Stimulated activated CD4-positive, alpha-beta T cell treated with anti-CD3 and anti-CD28 coated beads, Interleukin-4, amount 100 ng/mL, for 1 hour (primary cell): ENCODE measurements at places on chromosomes 4 and X.

GRCh38 chrX:148902581-148902980 is 402.2 kb downstream of the AFF2 start:
- no peak for DNase-seq

DNA sequence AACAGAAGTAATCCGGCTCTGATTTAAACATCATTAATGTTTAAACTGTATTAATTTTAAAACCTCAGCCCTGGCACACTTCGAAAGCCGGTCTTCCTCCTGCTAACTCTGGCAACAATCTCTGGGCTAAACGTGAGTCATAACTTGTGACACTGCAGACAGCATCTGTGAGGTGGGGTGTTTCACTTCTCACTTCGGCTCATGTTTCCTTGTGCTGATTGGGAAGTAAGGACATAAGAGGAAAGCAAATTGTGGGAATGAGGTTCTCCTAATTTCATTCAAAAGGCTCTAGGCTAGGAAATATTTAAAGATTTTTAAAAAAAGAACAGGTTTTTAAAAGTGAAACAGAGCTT is 139.9 kb upstream of the USP9X start:
- DNase-seq: no peak

DNA sequence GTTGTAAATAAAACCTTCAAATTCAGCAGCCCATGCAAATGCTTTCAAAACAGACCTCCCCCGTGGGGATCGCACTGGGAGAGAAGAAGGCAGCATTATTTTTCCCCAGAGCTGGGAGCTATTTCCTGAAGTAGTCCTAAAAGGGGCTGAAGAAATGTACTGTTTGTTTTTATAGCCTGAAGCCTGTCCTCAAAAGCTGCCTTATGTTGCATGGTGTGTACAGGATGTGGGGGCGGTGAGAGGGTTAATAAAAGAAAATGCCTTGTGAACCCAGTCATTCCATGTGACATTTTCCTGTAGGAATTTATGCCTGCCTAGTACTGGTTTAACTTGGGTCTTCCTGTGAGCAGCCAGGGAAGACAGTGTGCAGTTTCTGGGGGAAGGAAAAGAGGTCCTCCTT is 144.1 kb downstream of the SOWAHB start:
- no peak for DNase-seq

GRCh38 chr4:41452484-41453225 is 85.3 kb upstream of the LIMCH1 start:
- no peak for DNase-seq

GRCh38 chr4:68489338-68489737 is 42.1 kb downstream of the TMPRSS11E start:
- no peak for DNase-seq

DNA sequence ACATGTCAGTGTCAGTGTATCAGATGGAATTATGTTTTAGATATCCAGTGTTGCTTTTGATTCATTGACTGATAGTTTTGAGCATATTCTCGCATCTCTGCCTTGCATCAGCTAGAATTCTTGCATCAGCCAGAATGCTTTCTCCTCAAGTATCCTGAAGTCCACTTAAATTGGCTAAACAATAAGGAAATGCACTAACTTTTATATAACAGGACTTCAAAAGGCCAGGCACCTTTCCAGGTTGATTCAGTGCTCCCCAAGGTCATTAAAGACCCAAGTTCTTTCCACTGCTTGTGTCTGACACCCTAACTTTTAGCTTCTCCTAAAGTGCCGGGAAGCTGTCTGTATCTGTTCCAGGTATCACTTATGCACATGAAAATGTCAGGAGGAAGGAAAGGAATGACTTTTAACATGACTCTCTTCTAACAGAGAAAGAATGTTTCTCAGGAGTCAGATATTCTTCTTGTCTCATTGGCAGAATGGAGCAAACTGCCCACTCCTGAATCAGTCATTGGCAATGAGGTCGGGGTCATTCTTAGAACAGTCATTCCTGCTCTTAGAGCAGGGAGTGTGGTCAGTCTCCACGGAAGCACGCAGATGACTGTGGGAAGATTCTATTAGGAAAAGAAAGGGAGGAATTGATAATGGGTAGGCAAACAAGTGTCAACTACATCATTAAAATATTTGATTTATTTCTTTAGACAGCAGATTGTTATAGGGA is 92.9 kb upstream of the TLL1 start:
- DNase-seq: no peak

DNA sequence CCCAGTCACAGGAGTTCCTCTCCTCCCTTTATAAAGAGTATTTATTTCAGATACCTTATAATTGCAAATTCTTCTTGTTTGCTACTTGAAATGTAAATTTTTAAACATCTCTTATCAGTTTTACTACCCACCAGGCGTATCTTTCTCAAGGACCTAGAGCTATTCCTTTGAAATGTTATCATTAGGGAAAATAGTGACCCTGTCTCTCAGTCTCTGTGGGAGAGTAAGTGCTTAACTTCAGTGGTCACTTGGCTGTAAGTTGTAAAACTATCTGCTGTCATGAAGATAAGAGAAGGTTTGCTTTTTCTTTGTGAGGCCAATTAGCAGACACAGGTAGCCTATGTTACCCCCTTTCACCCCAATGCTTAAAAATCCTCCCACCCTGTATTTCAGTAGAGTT is 241.6 kb downstream of the TACR3 start:
- DNase-seq: no peak

- no peak for DNase-seq
Measured at GRCh38 chr4:176360446-176360845, 40.7 kb downstream of the SPCS3 start.

GRCh38 chr4:40829586-40829985 is 79.8 kb downstream of the NSUN7 start:
- no peak for DNase-seq

DNA sequence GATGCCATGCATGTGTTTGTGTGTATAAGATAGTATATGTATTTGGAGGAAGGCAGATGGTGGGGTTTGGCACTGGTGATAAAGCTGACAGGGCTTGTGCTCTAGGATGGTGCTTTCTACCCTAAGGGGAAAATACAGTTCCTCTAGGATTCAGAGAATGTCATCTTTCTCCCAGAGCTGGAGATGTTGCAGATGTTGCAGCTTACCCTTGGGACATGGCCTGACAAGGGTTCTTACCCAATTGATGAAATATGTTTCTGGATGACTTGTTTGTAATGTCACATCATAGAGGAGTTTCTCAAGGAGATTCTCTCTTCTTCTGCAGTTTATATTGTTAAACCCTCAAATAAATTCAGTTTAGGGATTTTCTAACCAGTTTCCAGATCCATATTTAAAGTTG is 52.5 kb upstream of the PITX2 start:
- DNase-seq: no peak

DNA sequence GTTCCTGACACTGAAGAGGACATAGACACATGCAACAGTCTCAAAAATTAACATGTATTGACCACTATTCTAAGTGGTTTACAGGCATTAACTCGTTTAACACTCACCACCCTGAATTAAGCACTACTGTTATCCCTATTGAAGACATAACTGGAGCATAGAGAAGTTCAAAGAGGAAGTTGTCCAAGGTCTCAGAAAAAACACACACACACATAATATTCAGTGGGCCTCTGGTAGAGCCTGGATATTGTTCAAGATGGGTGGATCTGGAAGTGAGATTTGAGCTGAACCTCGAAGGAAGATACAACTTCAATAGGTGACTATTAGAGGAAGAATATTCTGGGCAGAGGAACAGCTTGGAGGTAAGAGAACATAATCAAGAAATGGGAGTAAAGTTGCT is 334.9 kb downstream of the HNRNPD start:
- no peak for DNase-seq

GRCh38 chr4:86106475-86106874 is 253.4 kb downstream of the MAPK10 start:
- DNase-seq: no peak

DNA sequence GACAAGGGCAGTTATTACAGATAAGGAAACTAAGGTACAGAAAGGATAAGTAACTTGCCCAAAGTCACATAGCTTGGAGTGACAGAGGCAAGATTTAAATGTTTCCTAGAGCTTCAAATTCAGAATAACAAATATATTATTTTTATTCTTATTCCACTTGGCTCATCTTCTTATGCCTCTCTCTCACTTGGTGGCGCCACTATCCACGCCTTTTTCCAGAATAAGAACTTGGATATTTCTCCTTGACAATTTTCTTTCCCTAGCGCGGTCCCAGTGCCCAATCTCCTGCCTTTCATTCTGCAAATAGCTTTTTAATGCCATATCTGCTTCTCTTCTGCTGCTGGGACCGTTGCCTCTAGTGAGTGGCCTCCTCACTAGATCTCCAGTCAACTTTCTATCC is 78.5 kb downstream of the MSN start:
- DNase-seq: no peak

DNA sequence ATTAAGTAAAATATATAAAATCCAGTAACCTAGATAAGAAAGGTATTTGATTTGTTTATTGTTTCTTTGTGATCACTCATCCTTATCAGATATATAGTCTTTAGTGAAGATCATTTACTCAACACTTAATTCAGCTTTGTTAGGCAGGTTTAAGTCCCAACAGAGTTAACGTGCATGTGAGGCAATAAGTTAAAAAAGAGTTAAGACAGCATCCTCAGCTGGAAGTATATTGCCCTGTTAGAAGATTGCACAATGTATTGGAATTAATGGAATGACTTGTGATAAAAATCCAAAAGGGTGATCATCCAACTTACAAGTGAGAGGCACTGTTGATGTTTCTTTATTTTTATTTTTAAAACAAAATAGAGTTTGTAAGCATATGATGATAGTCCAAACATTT is 1162.1 kb downstream of the RAPGEF2 start:
- no peak for DNase-seq

DNA sequence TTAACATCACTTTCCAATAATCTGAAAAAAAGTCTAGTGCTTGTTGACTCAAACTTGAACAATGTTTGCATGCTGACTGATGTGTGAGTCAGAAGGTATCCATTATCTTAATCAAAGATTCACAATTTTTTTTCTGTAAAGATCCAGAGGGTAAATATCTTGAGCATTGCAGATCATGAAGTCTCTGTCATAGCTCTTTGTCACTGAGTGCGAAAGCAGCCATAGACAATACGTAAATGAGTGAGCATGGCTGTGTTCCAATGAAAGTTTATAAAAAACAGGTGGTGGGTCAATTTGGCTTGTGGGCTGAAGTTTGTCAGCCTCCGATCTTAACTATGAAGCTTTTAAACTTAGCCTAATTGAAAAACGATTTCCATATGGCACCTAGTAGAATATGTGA is 37.7 kb downstream of the NHS start:
- DNase-seq: no peak

- no peak for DNase-seq
Measured at GRCh38 chr4:94171616-94172015, 36.0 kb upstream of the SMARCAD1 start.

DNA sequence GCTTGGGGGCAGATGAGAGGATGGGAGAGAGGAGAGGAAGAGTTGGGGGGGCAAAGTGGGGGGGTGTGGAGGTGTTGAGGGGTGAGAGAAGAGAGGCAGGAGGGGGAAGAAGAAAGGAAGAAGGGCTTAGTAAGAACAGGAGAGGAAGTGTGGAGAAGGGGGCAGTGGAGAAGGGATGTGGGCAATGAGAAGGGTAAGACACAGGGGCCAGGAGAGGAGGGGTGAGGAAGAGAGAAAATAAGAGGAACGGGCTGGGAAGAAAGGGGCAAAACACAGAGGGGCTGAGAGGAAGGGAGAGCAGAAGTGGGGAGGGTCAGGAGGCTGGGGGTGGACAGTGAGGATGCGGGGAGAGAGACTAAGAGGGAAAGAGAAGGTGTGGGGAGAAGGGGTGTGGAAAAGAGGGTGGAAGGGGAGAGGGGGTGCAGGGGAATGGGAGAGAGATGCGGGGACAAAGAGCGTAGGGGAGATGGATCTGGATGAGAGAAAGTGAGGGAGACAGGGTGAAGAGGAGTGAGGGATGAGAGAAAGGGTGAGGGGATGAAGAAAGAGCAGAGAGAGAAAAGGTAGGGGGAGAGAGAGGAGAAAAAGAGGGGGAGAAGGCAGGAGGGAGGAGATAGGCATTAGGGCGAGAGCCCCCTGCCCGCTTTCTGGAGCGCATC is 12.9 kb downstream of the SH3KBP1 start:
- DNase-seq: no peak

GRCh38 chr4:100649417-100649816 is 131.6 kb upstream of the EMCN start:
- DNase-seq: no peak

GRCh38 chr4:150681063-150681462 is 99.1 kb downstream of the MAB21L2 start:
- DNase-seq: no peak

- no peak for DNase-seq
Measured at GRCh38 chr4:111602848-111603247, 542.4 kb upstream of the FAM241A start.

DNA sequence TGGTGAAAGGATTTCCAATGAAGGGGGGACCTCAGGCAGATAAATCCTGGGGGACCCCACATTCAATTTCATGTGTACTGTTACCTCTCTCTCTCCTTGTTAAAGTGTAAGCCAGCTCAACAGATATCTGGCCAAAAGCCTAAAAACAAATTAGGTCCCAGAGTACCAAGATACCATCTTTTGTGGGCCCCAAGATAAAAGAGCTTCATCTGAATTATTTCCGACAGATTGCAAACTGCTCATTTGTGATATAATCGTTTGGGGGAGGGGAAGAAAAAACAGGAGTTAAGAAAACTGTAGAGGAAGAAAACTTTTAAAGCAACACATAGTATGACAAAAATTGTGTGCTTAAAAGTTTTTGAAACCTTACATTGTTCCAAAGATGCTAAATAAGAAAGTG is 33.6 kb downstream of the GRIA3 start:
- DNase-seq: no peak

GRCh38 chr4:150411520-150411919 is 170.4 kb upstream of the MAB21L2 start:
- no peak for DNase-seq

DNA sequence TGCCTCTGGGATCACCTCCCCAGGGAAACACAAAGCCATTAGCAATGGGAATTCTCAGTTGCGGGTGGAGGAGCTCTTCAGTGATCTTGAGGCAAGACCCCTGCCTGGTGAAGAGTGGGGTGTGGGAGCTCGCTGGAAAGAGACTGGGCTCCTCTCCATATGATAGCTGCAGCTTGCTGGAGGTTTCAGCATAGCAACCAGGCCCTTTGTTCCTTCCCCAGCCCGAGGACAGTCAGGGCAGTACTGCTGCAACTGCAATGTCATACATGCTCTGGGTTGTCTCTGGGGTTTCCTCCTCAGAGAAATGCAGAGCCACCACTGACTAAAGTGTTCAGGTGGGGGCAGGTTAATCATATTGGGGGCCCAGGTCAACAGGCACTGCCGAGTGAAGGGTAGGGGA is 81.3 kb downstream of the ARHGAP24 start:
- no peak for DNase-seq

GRCh38 chr4:105058177-105058812 is 88.4 kb upstream of the TET2 start:
- DNase-seq: no peak
